ENCODE measurements at places on chromosomes 7 and 10. TPM values are rescaled to one million over a fixed set of nuclear protein-coding genes. Genes with fewer than 3 reads are reported as not detected.
A peak's percentile ranks its signal among the peaks of the same experiment; 100 is the strongest.

- no peak for DNase-seq
These were observed 23.2 kb downstream of the STEAP1B start for GRCh38 chr7:22476824-22477223.

- DNase-seq: peak; percentile 49
These were observed 10.2 kb upstream of the SEC61G start for GRCh38 chr7:54769203-54769602.

DNA sequence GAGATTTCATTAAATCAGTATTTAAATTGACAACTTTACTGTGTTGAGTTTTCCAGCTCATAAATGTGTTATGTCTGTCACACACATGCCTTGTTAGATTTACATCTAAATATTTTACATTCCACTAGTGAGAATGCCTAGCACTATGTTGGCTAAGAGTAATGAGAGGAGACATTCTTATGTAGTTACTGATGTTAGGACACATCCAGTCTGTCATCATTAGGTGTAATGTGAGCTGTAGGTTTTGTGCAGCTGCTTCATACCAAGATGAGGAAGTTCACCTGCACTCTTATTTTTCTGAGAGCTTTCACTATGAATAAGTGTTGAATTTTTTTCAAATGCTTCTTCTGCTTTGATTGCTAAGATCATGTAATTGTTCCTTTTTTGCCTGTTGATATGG is 218.0 kb upstream of the IGFBP3 start:
- peak; percentile 57 for DNase-seq

DNA sequence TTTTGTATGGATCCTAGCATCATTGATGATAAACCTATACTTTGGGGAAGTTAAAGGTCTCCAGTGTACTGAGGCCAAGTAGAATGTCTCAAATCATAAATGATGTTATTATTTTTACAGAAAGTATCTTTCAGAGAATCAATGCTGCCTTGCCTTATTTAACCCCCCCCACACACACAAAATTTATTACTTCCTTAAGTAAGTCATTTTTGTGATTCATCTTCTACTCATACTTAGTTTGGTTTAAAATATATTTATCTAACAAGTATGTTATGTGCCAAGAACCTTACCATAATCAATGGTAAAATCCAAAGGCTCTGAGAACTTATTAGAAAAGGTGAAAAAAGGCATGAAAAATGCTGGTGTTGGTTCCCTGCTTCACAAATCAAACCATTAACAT is 18.8 kb upstream of the CLDN12 start:
- DNase-seq: peak; percentile 18

DNA sequence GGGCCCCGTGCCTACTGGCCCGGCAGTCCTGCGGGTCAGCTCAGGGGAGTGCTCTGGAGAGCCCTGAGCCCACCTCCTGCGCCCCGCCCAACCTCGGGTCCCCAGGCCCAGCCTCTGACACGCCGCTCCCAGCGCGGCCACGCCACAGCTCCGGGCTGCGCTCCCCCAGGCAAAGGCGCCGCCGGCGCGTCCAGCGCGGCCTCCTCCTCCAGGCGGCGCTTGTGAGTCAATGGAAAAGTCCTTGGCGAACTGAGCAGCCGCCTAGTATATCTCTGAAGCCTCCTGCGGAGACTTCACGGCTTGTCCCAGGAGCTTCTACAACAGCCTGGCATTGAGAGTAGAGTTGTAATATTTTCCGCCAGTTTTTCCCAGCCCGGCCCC is 29.5 kb upstream of the BMS1 start:
- DNase-seq: peak; percentile 72

DNA sequence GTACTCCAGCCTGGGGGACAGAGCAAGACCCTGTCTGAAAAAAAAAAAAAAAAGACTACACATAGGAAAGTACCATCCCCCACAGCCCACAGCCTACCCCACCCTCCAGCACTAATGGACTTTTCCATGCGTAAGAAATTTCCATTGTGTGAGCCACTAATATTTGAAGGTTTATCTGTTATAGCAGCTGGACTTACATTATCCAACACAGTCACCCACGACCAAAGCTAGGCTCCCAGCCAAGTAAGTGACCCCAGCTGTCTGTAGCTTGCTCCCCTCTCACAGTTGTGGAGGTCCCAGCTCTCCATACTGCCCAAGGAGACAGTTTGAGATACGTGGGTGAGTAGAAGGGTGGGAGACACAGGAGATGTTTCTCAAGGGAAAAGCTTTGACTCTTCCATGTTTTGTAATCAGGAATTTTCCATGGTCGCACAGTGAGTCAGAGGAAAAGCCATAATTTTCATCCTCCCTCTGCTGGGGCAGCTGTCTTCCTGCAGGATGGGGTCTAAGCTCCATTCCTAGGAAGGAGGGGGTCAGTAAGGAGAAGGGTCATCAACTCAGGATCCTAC is 57.4 kb downstream of the CAV1 start:
- DNase-seq: peak; percentile 56

DNA sequence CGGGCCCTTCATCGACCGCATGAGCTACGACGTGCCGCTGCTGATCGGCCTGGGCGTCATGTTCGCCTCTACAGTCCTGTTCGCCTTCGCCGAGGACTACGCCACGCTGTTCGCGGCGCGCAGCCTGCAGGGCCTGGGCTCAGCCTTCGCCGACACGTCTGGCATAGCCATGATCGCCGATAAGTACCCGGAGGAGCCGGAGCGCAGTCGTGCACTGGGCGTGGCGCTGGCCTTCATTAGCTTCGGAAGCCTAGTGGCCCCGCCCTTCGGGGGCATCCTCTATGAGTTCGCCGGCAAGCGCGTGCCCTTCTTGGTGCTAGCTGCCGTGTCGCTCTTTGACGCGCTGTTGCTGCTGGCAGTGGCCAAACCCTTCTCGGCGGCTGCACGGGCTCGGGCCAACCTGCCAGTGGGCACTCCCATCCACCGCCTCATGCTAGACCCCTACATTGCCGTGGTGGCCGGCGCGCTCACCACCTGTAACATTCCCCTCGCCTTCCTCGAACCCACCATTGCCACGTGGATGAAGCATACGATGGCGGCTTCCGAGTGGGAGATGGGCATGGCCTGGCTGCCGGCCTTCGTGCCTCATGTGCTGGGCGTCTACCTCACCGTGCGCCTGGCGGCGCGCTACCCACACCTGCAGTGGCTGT is 1.2 kb downstream of the SLC18A3 start:
- no peak for DNase-seq

DNA sequence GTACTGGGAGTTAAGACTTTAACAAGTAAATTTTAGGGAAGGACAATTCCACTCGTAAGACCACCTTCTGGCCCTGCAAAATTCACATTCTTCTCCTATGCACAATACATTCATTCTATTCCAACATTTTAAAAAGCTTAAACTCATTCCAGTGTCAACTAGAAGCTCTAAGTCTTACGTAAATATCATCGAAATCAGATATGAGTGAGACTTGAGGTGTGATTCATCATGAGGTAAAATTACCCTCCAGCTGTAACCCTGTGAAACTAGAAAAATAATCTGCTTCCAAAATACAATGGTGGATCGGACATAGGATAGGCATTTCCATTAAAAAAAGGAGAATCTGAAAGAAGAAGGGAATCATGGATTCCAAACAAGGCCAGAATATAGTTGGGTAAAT is 370.3 kb downstream of the CDC14C start:
- no peak for DNase-seq

DNA sequence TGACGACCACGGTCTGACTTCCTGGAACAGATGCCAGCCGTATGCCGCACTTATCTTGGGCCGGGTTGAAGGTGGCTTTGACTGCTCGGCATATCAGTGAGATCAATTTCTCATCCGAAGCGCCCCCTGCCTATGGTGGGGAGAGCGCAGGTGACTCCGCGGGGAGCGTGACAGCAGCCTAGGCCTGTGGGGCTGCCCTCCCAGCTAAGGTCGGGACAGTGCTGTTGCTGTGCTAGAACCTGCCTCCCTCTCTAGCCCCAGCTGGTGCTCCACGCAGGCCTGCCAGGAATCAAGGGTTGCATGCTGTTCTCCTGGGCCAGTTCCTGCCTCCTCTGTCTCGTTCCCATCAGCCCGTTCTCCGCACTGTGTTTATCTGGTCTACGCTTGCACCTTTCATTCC is 49.8 kb downstream of the PODXL start:
- DNase-seq: no peak

PLAU gene
- total RNA-seq: 504 TPM

GRID2IP gene
- not detected for total RNA-seq

HYAL4 gene
- not detected for total RNA-seq

NEUROG3 gene
- not detected for total RNA-seq

COL17A1 gene
- 14.2 TPM for total RNA-seq

ZNF239 gene
- total RNA-seq: 4.4 TPM
